ENCODE measurements at places on chromosomes 13 and 19. TPM values are rescaled to one million over a fixed set of nuclear protein-coding genes. Genes with fewer than 3 reads are reported as not detected.

The ZNF837 gene
- total RNA-seq, result 1.6 TPM

The FBN3 gene
- not detected for total RNA-seq

The NCLN gene
- 31.2 TPM for total RNA-seq

The INSR gene
- 28.0 TPM for total RNA-seq

The EID2B gene
- 2.4 TPM for total RNA-seq

The FCHO1 gene
- 0.65 TPM for total RNA-seq

DNA sequence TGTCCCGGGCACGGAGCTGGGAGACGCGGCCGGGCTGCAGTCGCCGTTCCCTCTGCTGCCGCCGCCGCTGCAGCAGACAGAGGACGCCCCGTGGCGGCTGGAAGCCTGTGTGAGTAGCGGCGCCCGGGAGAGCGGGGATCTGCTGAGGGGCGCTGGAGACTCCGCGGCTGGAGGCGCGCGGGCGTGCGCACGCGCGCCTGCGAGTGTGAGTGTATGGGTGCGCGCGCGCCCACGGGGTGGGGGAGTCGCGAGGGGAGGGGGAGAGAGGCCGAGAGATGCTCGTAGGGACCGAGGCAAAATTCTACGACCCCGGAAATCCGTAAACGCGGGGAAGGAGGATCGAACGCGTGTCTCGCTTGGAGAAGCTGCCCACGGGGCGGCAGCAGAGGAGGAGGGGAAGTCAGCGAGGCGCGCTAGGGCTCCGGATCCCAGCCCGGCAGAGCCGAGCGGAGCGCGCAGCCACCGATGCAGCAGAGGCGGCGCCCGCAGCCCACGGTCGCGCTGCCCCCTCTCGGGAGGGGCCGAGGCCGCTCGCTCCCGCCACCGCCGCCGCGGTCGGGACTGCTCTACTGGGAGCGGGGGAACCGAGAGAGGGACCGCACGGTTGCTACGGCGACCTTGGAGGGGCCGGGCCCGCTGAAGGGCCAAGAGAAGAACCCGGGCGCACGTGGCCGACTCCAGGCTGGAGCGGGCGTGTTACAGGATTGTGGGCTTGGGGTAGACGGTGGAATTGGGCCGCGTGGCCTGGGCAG is at the start of gene ENOX1:
TSS of gene ENOX1 (minus strand) at position 207 of the 752 bp plus-strand sequence.
- peak; percentile 71 for DNase-seq

GRCh38 chr19:41620171-41620570 is 6.7 kb downstream of the CEACAM4 start:
- DNase-seq, result no peak

GRCh38 chr13:99316657-99317256 is 9.6 kb upstream of the GPR183 start:
- peak; percentile 82 for DNase-seq

GRCh38 chr13:96629331-96629730 is 364.9 kb downstream of the OXGR1 start:
- DNase-seq, result no peak

DNA sequence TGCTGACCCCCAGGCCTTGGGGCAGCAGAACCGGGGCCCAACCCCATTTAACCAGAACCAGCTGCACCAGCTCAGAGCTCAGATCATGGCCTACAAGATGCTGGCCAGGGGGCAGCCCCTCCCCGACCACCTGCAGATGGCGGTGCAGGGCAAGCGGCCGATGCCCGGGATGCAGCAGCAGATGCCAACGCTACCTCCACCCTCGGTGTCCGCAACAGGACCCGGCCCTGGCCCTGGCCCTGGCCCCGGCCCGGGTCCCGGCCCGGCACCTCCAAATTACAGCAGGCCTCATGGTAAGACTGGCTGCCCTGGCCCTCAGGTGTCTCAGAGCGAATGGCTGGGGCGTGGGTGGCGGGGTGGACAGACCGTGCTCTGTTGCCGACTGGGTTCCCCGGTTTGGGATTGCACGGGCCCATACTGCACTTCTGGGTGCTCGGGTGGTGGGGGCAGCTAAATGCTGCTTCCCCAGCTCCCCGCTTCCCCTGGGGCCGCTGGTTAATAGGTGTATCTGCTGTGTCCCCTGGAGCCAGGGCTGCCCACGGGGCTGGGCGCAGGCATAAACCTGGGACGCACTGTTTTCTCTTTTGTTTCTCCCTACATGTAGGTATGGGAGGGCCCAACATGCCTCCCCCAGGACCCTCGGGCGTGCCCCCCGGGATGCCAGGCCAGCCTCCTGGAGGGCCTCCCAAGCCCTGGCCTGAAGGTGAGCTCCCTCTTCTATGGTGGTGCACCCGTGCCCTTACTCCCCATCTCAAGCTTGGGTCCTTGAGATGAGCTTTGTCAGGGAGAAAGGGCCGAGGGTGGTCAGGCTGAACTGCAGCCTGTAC is 25.7 kb downstream of the SMARCA4 start:
- DNase-seq, result no peak

GRCh38 chr13:43195551-43195950 is 172.2 kb downstream of the DNAJC15 start:
- peak; percentile 14 for DNase-seq

DNA sequence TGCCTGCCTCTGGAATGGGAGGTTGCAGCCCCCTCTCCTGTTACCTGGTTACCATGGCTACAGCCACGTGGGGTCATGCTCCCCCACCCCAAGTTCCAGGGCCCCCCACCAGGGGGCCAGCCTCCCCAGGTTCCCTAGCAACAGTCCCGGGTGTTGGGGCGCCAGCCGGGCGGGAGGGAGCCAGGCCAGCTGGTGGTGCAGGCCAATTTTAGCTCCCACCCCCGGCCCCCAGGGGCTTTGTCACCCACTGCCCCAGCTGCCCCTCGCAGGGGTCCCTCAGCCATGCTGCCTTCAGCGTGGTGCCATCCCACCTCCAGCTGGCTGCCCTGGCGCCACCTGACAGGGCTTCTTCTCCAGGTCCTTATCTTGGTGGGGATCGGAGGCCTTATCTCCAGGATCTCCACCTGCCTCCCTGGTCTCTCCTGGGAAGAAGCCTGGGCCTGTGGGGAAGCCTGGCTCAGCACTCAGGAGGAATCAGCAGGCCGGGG is 3.0 kb downstream of the MARK4 start:
- DNase-seq, result no peak

- no peak for DNase-seq
These were observed 6.9 kb upstream of the CYSLTR2 start for GRCh38 chr13:48646791-48647190.

All from lung microvascular endothelial cell (primary cell).